HFFc6 (cell line): ENCODE measurements at places on chromosomes 1 and 21. TPM values are rescaled to one million over a fixed set of nuclear protein-coding genes. Genes with fewer than 3 reads are reported as not detected.

Gene CENPL
- 13.5 to 25.4 TPM (median 18.9 TPM) in 3 replicates for total RNA-seq

Gene CRYAA
- total RNA-seq, result not detected in 3 replicates

GRCh38 chr1:230289350-230289644, 136.8 kb downstream of the PGBD5 start:
- H3K4me3 ChIP-seq, result no peak overlapping the region
- DNase-seq, result no peak
- H3K4me1 ChIP-seq, result no peaks in the 10 kb centered on the region

Gene IQCC
- total RNA-seq, result 1.4 to 2.1 TPM (median 2.0 TPM) in 3 replicates

- peaks cover 14% of the 10 kb centered on the region for H3K27me3 ChIP-seq
- H3K27ac ChIP-seq, result no peak overlapping the region
- H3K4me1 ChIP-seq, result no peaks in the 10 kb centered on the region
- no peaks in the 10 kb centered on the region for H3K36me3 ChIP-seq
- no peak for DNase-seq
- H3K4me3 ChIP-seq, result no peak overlapping the region
Observed at GRCh38 chr1:55353707-55354620, 138.8 kb upstream of the USP24 start.

DNA sequence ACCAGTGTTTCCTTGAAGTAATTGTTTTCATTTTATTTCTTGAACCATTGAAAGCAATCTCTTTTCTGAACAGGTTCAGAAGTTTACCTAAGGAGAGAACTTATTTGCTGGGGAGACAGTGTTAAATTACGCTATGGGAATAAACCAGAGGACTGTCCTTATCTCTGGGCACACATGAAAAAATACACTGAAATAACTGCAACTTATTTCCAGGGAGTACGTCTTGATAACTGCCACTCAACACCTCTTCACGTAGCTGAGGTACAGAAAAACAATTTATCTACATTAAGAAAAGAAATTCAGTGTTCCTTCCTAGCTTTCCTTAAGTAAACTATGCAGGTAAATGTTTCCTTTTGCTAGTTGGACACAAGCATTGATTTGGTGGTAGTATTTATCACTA, 27.4 kb downstream of the AGL start:
- H3K4me1 ChIP-seq, result no peaks in the 10 kb centered on the region
- DNase-seq, result no peak
- no peaks in the 10 kb centered on the region for H3K27me3 ChIP-seq

- peak overlapping the region; percentile 95 for H3K4me3 ChIP-seq
Observed at GRCh38 chr1:244968881-244969280, 104.5 kb upstream of the HNRNPU start.

DNA sequence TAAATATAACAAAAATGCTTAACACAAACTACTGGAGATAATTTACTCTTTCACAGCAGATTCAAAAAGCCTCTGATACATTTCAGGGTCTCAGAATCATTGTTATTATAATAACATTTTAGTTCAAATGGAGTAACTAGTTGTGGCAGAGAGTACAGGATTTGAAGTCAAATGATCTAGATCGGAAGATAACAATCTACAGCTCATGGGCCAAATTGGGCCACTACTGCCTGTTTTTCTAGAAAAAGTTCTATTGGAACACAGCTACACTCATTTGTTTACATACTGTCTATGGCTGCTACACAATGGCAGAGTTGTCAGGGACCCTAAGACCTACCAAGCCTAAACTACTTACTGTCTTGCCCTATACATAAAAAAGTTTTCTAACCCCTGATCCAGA, 63.6 kb downstream of the ELAVL4 start:
- H3K4me1 ChIP-seq, result no peaks in the 10 kb centered on the region
- DNase-seq, result no peak
- H3K4me3 ChIP-seq, result no peak overlapping the region
- H3K36me3 ChIP-seq, result no peaks in the 10 kb centered on the region

GRCh38 chr1:75469586-75470173, 141.2 kb downstream of the SLC44A5 start:
- no peaks in the 10 kb centered on the region for H3K4me1 ChIP-seq
- DNase-seq, result no peak
- no peak overlapping the region for H3K4me3 ChIP-seq
- no peaks in the 10 kb centered on the region for H3K36me3 ChIP-seq
- H3K27me3 ChIP-seq, result no peaks in the 10 kb centered on the region

GRCh38 chr1:200400556-200400955, 9.3 kb downstream of the ZNF281 start:
- peak overlapping the region; percentile 55 for H3K27ac ChIP-seq
- H3K36me3 ChIP-seq, result peaks cover 61% of the 10 kb centered on the region
- H3K4me1 ChIP-seq, result peaks cover 68% of the 10 kb centered on the region
- no peak for DNase-seq

Gene TTC3
- 131 to 173 TPM (median 142 TPM) in 3 replicates for total RNA-seq

Gene RCSD1
- total RNA-seq, result not detected in 3 replicates

GRCh38 chr1:26016953-26017545, 4.5 kb upstream of the EXTL1 start:
- H3K4me3 ChIP-seq, result 0 out of 2 replicates have a peak overlapping the region, but pooled peaks have one; percentile 23
- no peaks in the 10 kb centered on the region; the same call in 1 of the 2 replicates for H3K36me3 ChIP-seq
- H3K27ac ChIP-seq, result peak overlapping the region; percentile 75

GRCh38 chr1:232574889-232575762, 54.8 kb downstream of the SIPA1L2 start:
- no peak for DNase-seq
- H3K27ac ChIP-seq, result no peak overlapping the region
- H3K36me3 ChIP-seq, result peaks cover 4% of the 10 kb centered on the region; the same call in 1 of the 2 replicates
- H3K4me3 ChIP-seq, result no peak overlapping the region; the same call in 1 of the 2 replicates
- no peaks in the 10 kb centered on the region for H3K4me1 ChIP-seq

DNA sequence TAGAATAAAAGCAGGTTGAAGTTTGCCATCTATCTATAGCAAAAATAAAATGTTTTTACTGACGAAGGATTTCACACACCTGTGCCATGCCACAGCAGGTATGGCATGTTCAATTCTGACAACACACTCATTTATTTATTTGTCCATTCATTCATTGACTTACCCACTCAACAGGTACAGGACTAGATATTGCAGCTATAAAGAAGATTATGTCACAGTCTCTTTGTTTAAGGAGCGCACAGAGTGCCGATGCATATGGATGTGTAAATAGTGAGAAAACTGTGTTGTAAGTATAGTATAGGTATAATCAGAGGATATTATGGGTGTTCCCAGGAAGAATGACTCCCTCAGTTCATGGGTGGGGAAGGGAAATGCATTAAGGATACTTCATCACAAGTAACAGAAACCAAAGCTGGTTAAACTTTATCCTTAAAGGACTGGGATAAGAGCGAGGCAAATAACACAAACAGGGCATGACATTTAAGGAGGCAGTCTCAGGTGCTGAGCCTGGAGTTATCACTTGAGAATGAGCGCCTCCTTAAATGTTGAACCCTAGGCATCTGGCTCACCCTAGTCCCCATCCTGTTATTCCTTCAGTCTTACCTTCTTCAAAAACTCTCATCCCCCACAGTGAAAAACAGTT, 7.9 kb upstream of the ZRANB2 start:
- H3K36me3 ChIP-seq, result no peaks in the 10 kb centered on the region
- H3K4me1 ChIP-seq, result peaks cover 56% of the 10 kb centered on the region
- no peak overlapping the region for H3K4me3 ChIP-seq
- no peaks in the 10 kb centered on the region; the same call in 1 of the 2 replicates for H3K27me3 ChIP-seq
- no peak for DNase-seq

GRCh38 chr1:91712981-91713841, 172.7 kb downstream of the TGFBR3 start:
- H3K27ac ChIP-seq, result peak overlapping the region; percentile 77
- peak overlapping the region; percentile 22 for H3K4me3 ChIP-seq
- H3K36me3 ChIP-seq, result peaks cover 20% of the 10 kb centered on the region; the same call in 1 of the 2 replicates

DNA sequence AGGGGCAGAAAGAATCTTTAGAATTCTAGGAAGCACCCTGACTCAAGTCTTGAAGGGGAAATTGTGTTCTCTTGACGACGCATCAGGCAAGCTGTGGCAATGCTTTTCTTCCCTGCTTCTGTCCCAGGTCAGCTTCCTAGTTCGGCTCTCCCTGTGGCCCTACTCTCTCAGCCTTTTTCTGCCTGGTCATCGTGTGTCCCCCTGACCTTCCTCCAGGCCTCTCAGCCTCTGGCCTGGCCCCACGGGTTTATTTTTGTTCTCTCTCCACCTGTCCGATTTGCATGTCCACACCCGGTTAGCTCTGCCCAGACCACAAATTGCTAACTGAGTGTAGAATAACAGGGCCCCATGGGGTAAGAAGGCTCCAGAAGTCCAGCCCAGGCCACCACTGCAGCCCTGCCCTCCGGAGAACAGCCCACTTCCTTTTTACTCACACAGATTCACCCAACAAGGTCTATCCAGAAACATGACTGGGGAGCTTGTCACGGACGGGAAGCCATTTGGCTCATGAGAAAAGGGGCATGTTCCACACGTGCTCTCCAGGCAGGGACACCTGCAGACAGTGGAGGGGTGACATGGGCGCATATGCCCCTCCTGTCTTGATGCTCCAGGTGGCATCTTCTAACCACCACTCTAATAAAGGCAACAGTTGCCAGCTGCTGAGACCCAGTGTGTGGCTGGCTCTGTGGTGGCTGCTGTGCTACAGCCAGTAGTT, 9.8 kb downstream of the KCNN3 start:
- H3K27ac ChIP-seq, result peak overlapping the region; percentile 36; the same call in 1 of the 2 replicates
- H3K36me3 ChIP-seq, result no peaks in the 10 kb centered on the region
- H3K4me3 ChIP-seq, result no peak overlapping the region
- peaks cover 41% of the 10 kb centered on the region for H3K4me1 ChIP-seq

Gene CELA3B
- not detected in 3 replicates for total RNA-seq

DNA sequence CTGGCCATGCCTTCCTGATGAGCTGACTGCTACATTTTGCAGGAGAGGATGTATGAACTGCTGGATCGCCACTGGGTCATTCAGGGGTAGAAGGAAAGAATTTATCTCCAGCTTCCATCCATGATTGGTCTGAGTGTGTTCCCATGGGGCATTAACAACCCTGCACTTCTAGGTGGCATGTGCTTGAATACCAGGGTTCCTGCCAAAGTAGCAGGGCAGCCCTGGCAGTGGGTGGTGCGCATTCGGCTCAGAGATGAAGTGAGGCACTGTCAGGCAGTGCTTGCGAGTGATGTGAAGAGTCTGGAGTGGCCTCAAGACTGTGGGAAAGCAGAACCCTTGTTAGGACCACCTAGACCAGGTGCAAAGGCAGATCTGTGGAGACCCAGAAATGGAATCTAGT, 294.9 kb downstream of the ASTN1 start:
- H3K27me3 ChIP-seq, result no peaks in the 10 kb centered on the region; the same call in 1 of the 2 replicates
- no peaks in the 10 kb centered on the region for H3K36me3 ChIP-seq
- DNase-seq, result no peak

GRCh38 chr1:32592943-32593342, 53.7 kb downstream of the ZBTB8A start:
- peak; percentile 15 for DNase-seq
- H3K27me3 ChIP-seq, result no peaks in the 10 kb centered on the region
- peaks cover 6% of the 10 kb centered on the region; the same call in 1 of the 2 replicates for H3K4me1 ChIP-seq
- no peak overlapping the region for H3K4me3 ChIP-seq

Gene RGS13
- not detected in 2 replicates for total RNA-seq

- no peaks in the 10 kb centered on the region for H3K36me3 ChIP-seq
- no peaks in the 10 kb centered on the region for H3K4me1 ChIP-seq
- H3K27me3 ChIP-seq, result peaks cover 5% of the 10 kb centered on the region
Observed at GRCh38 chr21:44263768-44264167, 2.1 kb upstream of the DNMT3L start.

Gene HSPA6
- total RNA-seq, result 0.21 to 0.39 TPM in 2 of 3 replicates, not detected in the other

Gene C1orf94
- total RNA-seq, result not detected in 3 replicates

DNA sequence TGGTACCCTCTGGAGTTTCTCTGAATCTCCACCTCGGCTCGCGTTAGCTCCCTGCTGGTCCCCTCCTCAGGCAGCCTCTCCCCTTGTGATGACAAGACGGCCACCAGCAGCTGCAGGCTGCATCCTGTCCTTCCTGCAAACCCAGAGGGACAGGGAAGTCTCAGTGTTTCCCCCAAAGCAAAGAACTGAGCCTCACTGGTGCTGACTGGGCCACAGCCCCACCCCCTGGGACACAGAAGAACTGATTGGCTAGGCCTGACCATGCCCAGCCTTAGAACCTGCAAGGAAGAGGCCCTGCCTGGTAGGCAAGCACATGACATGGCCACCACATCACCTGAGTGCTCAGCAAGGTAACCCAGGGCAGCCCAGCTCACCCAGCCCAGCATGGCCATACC, 34.6 kb downstream of the TMEM51 start:
- DNase-seq, result no peak
- no peaks in the 10 kb centered on the region for H3K36me3 ChIP-seq
- no peak overlapping the region for H3K4me3 ChIP-seq
- peaks cover 40% of the 10 kb centered on the region for H3K4me1 ChIP-seq
- no peaks in the 10 kb centered on the region; the same call in 1 of the 2 replicates for H3K27me3 ChIP-seq

DNA sequence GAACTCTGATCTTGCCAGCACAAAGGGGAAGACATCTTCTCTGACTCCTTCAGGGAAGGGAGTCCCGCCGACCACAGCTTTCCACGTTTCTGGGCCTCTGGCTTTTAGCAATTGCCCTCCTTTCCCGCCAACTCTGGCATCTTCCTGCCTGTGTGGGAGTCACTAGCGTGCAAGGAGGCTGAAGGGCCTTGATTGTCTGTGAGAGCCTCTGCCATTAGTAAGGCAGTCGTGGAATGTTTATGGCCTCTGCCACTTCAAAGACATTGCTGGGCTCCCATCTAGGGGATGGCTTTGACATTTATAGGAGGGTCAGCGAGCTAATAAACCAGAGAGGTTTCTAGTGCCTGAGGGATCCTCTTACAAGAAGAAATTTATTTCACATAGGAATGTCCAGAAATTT, 14.3 kb upstream of the PROK1 start:
- peak; percentile 38 for DNase-seq
- peaks cover 13% of the 10 kb centered on the region for H3K4me1 ChIP-seq
- H3K27ac ChIP-seq, result no peak overlapping the region
- H3K27me3 ChIP-seq, result peaks cover 42% of the 10 kb centered on the region
- no peak overlapping the region for H3K4me3 ChIP-seq
- no peaks in the 10 kb centered on the region for H3K36me3 ChIP-seq

DNA sequence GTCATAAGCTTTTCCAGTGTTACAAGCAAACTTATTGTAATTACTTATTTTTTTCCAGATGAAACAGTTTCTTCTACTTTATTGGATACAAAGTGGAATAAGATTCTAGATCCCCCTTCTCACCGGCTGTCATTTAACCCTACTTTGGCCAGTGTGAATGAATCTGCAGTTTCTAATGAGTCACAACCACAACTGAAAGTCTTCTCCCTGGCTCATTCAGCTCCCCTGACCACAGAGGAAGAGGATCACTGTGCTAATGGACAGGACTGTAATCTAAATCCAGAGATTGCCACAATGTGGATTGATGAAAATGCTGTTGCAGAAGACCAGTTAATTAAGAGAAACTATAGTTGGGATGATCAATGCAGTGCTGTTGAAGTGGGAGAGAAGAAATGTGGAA, 95.5 kb downstream of the ZFYVE9 start:
- DNase-seq, result peak; percentile 73
- peak overlapping the region; percentile 41 for H3K4me3 ChIP-seq
- H3K27ac ChIP-seq, result peak overlapping the region; percentile 39
- peaks cover 63% of the 10 kb centered on the region for H3K4me1 ChIP-seq
